ENCODE measurements at places on chromosomes 3 and 15.
A peak's percentile ranks its signal among the peaks of the same experiment; 100 is the strongest.

GRCh38 chr3:9373465-9373864, 10.6 kb downstream of the THUMPD3 start:
- ATAC-seq = no peak

GRCh38 chr3:31180274-31180673, 285.8 kb upstream of the GADL1 start:
- no peak for ATAC-seq

- no peak for ATAC-seq
Measured at GRCh38 chr3:17577796-17578520, 164.5 kb downstream of the TBC1D5 start.

- no peak for ATAC-seq
Measured at GRCh38 chr3:45029216-45029615, 3.1 kb downstream of the CLEC3B start.

DNA sequence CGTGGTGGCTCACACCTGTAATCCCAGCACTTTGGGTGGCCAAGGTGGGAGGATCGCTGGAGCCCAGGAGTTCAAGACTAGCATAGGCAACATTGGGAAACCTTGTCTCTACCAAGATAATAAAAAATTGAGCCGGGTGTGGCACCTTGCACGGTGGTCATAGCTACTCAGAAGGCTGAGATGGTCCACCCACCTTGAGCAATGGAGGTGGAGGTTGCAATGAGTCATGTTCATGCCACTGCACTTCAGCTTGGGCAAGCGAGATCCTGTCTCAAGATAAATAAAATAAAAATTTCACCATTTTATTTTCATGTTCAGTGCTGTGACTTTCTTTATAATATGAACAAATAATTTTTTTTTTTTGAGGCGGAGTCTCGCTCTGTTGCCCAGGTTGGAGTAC, 12.5 kb downstream of the MAPK6 start:
- peak; percentile 95 for ATAC-seq

DNA sequence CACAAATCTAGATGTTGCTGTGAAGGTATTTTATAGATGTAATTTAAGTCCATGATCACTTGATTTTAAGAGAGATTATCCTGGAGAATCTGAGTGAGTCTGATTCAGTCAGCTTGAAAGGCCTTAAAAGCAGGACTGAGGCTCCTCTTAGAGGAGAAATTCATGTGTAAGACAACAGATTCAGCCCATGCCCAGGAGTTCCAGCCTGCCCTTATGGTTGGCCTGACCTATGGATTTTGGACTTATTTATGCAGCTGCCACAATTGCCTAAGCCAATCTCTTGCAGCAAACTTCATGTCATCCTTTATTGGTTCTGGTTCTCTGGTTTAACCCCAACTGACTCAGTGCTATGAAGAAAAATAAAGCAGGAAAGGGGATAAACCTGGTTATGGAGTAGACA, 296.5 kb upstream of the RASGRP1 start:
- ATAC-seq = no peak

GRCh38 chr15:81394603-81395002, 20.6 kb upstream of the TMC3 start:
- ATAC-seq = peak; percentile 81

DNA sequence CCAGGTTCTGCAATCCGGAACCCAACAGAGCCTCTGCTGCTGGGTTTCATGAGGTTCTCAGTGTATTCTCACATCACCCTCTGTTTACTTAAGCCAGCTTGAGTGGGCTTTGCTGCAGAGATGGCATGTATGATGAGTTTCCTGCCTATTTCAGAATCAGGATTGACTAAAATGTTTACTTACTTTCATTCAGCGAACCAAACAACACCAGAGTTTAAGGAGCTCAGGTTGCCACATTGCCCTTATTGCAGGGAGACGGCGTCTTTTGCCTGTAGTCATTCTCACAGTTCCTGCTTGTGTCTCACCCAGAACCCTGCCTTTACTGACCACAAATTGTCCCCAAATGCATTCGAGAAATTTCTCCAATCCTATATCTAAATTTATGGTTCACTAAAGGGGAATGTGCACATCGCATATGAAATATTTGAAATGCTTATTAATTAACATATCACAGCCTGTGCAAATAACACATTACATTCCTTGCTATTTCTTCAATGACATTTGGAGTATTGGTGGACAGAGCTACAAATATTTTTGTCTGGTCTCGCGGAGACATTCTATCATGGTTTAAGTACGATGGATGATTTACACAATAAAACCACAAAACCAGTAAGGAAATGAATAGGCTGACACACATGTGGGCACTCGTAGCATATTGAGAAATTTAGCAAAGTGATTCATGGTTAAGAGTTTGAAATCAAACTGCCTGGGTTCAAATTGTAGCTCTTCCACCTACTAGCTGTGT, 377.2 kb upstream of the CFAP20DC start:
- ATAC-seq = no peak

- ATAC-seq = no peak
Measured at GRCh38 chr3:61667383-61667782, 106.0 kb downstream of the PTPRG start.

All from esophagus mucosa (tissue), 1 donor.